NCI-H774 (cell line): ENCODE measurements at places on chromosomes 16 and 17.

GRCh38 chr16:70740914-70741782, 55.3 kb upstream of the MTSS2 start:
- DNase-seq, result no peak

- DNase-seq, result no peak
Observed at GRCh38 chr16:22624800-22625533, 114.3 kb downstream of the NPIPB5 start.

- DNase-seq, result peak; percentile 74
Observed at GRCh38 chr16:22727285-22728166, 86.4 kb upstream of the HS3ST2 start.

DNA sequence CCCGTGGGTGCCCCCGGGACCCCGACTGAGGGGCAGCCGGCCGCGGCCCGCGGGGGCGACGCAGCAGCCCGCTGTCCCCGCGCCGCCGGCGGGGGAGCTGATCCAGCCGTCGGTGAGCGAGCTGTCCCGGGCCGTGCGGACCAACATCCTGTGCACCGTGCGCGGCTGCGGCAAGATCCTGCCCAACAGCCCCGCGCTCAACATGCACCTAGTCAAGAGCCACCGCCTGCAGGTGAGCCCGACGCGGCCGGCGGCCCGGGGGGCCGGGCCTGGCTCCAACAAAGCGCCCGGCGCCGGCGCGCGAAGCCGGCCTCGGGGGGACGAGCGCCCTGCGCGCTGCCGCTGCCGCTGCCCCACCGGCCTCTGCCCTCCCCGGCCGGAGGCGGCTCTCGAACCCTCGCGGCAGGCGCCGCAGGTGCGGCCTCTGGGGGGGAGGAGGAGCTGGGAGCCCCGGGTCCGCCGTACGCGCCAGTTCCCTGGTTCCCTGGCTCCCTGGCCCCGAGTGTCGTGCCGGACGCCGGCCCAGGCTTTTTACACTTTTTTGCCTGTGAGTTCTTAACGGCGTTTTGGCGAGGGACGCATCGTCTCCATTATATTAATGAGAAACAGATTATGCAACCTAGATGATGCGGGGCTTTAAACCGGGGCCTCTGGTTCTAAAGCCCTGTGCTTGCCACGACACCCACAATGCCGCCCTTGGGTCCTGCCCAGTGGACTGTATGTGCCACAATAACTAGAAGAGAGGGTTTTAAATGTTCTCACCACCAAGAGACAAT, 521 bp downstream of the ATMIN start:
- no peak for DNase-seq

DNA sequence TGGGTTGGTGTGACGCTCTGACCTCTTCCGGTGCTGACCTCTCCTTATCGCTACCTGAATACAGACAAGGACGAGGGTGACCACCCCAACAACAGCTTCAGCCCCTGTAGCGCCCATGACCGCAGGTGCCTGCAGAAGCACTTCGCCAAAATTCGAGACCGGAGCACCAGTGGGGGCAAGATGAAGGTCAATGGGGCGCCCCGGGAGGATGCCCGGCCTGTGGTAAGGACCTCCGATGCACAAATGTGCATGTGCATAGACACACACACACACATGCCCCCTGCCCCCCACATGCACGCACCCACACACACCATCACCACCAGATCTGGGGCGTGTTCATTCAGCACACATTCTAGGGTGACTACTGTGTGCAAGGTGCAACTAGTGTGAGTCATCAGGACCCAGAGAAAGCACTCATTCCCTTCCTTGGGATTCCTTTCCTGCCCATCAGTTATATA, 9.7 kb downstream of the IGFBP4 start:
- no peak for DNase-seq

DNA sequence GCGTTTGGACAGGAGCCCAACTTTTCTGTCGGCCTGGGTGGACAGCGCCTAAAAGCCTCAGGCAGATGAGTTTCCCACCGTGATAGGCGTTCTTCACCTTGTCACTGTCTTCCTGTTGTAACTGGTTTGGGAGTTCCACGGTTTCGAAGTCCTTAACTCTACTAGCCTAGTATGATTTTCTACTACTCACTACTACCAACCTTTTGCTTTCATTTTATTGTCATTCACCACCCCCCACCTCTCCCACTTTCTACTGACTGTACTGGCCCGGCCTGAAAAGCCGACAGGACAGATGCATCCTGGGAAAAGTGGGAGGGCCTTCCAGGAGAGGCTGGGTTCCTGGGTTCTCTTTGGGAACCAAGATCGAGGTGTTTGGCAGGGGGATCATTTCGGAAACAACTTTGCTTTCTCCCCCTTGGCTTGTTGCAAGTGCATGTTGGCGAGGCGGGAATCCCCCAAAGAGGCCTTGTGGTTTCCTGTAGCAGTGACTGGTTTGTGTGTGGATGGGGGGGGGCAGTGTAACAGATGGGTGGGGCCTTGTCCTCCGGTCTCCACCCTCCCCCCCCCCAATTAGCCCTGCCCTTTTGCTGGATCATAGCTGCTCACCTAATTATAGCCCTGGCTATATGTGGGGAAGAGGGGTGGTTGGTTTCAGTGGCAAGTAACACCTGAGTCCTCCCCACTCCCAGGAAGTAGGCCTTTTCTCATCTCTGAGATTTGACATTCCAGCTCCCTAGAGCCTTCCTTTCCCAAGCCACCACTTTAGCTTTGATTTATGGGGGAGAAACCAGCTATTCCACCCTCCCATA, 1.4 kb downstream of the EIF5A start:
- DNase-seq, result peak; percentile 44

- DNase-seq, result no peak
Observed at GRCh38 chr17:61467416-61468262, 15.4 kb downstream of the TBX4 start.

DNA sequence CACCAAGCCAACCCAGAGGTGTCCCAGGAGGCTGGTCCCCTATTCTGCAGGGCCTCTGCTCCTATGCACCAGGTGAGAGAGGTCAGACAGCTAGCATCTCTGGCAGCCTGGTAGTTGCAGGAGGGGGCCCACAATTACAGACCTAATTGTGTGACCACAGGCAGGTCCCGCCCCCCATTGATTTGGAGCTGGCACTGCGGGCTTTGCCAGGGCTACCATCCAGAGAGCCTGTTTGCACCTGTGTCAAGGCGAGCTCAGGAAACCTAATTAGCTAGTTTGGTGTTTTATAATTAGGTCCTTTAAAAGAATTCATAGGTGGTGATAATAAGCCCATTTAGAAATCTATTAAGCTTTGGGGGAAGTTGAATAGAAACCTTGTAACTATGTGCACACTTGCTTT, 90.2 kb downstream of the MRM1 start:
- no peak for DNase-seq

GRCh38 chr16:70788668-70789594, 12.0 kb downstream of the VAC14 start:
- no peak for DNase-seq

DNA sequence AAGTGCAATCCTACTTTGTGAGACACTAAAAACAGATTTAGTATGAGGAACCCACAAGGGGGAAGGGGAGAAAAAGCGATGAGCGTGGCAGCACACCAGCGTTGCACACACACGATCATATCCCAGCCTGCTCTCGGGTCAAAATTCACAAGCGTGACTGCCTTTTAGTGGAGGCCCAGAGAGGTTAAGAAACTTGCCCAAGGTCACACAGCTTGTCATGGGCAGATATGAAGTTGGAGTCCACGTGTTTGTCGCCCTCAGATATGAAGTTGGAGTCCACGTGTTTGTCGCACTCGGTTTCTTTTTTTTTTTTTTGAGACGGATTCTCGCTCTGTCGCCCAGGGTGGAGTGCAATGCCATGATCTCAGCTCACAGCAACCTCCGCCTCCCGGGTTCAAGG, 58.3 kb downstream of the TIMM22 start:
- no peak for DNase-seq

GRCh38 chr16:66844342-66845079, at the start of gene CA7:
Gene CA7, plus strand, starts transcription at chr16:66844414. Its CDS starts 74 bp downstream, at chr16:66844488.
- DNase-seq, result no peak

- peak; percentile 90 for DNase-seq
Observed at GRCh38 chr16:3364774-3365427, 9.2 kb downstream of the OR2C1 start.

GRCh38 chr16:1180549-1181403, 27.9 kb downstream of the CACNA1H start:
- DNase-seq, result no peak

- no peak for DNase-seq
Observed at GRCh38 chr17:18177722-18178121, 5.9 kb upstream of the ALKBH5 start.

DNA sequence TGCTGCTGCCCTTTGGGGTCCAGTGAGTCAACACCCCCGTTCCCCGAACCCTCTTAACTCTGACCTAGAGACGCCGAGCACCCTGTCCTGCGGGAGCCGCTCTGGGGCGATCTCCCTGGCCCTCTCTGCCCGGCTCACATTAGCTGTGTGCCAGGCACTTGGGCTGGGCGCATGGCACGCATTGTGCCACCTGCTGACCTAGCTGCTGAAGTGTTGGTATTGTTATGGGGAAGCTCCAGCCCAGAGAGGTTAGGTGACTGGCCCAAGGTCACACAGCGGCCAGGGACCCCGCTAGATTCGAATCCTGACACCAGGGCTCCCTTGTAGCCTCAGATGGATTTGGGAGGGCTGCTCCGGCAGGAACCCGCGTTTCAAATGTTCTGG, 1.1 kb downstream of the HSD17B1 start:
- DNase-seq, result no peak

GRCh38 chr17:81652906-81653771, 3.2 kb downstream of the PDE6G start:
- no peak for DNase-seq

GRCh38 chr16:85046931-85047866, 19.6 kb downstream of the KIAA0513 start:
- no peak for DNase-seq

- DNase-seq, result no peak
Observed at GRCh38 chr17:16286947-16287562, 66.2 kb downstream of the CENPV start.

- DNase-seq, result no peak
Observed at GRCh38 chr17:5203908-5204294, 12.2 kb upstream of the ZNF594 start.

GRCh38 chr17:12310811-12311210, 290.1 kb downstream of the MAP2K4 start:
- no peak for DNase-seq

- no peak for DNase-seq
Observed at GRCh38 chr17:57050306-57050705, 34.7 kb upstream of the AKAP1 start.

GRCh38 chr17:74780443-74781238, 4.5 kb upstream of the NAT9 start:
- DNase-seq, result no peak

DNA sequence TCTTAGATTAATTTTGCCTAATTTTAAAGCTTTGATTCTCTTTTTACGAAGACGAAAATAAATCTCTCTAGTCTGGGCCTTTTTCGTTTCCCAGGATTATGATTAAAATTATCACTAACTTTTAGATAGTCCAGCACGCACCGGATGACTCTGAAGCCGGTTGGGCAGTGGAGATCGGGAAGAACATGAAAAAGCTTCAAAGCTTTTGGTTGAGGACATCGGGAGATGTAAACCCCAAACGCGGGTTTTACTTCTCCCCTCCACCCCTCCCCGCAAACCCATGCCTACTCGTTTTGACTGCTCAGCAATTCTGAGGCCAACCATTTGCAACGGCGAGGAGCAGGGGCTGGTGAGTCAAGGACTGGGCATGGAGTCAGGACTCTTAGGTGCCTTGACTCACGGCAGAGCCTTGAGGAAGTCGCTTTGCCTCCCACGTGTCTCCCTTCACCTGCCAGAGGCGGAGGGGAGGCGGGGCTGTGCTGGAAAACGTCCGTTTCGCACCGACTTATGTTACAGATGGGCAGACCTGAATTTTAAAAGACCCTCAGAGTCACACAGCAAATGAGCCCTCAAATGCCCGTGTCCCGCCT, 989 bp upstream of the DUSP14 start:
- DNase-seq, result peak; percentile 56

GRCh38 chr16:18788828-18789514, 1.2 kb downstream of the RPS15A start:
- no peak for DNase-seq

- no peak for DNase-seq
Observed at GRCh38 chr17:6623941-6624340, 16.6 kb downstream of the KIAA0753 start.

- DNase-seq, result no peak
Observed at GRCh38 chr16:84040823-84041820, 1.5 kb downstream of the SLC38A8 start.

DNA sequence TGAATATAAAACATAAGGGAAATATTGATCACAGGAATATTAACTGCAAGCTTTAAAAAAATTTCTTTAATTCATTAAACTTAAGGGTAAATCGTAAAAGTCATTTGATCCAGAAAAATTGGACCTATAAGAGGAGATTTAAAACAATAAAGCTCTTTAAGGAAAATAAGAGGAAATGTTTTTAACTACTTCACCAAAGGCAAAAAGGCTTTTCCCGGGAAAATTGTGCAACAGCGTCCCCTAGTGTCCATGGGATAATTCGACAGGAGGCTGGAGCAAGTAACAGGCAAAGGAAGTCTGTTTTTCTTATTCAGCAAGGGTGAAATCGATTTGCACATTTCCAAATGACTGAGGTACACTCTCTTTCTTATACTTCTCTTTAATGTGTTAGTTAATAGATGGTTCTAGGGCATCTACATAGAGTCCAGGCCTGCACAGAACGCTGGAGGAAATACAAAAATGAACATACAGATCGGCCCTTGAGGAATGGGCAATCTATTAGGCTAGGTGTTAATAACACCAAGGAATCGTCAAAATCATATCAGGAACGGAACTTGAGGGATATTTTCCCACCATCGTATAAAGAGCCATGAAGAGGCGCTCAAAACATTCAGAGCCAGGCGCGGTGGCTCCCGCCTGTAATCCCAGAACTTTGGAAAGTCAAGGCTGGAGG, 61.4 kb downstream of the ZNF18 start:
- DNase-seq, result no peak

DNA sequence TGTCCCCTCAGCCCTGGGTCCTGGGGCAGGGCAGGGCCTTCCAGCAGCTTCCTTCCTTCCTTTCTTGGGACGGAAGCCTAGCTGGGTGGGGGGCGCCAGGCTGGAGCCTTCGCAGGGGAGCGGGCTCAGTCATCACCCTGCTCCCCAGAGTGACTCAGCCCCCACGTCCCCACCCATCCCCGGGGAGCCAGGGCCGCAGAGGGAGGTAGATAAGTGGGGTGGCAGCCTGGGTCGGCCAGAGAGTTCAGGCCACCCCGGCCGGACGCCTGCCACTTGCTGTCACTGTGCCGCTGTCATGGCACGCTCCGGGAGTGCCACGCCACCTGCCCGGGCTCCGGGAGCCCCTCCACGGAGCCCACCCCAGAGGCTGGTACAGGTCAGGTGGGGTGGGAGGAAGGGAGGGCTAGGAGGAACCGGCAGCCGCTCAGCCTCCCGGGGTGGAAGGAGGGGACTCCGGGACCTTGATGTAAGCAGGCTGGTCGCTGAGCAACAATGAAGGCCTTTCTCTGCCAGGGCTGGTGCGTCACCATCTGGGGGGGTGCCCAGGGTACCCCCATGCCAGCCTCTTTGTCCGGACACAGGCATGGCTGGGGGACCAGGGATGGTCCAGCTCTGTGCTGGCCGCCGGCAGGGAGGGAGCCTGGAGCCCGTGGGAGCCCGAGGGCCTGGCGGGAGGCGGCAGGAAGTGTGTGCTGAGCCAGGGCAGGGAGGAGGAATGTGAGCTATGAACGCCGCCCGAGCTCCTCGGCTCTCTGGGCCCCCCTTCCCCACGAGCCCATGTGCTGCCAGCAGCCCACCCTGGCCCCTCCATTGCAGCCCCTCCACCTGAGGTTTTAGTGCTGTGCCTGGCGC, 6.6 kb downstream of the NHERF2 start:
- no peak for DNase-seq
